Umbilical cord (tissue), 2 donors: ENCODE measurements at places on chromosomes 2 and 18.

DNA sequence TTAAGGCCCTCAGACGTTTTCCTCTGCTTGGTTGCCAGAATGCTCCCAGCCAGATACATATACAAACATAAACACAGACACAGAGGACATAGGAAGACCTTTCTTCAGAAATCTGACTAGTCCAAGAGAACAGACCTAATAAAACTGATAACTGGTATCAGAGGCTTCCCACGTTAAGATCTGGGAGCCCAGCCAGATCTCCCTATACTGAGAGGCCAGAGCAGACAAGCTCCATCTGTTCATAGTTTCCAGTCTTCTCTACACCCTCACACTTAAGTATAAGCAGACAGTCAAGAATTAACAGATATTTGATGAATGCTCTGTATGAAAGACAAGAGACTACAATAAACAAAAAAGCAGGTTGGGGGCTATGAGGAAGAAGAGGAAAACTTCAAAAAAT is 240.5 kb upstream of the CHAC2 start:
- no peak for DNase-seq

- peak; percentile 54 for DNase-seq
These were observed 37.0 kb upstream of the TMEM18 start for GRCh38 chr2:714005-714741.

- DNase-seq = no peak
These were observed 410.7 kb upstream of the TNP1 start for GRCh38 chr2:217270485-217271121.

- DNase-seq = peak; percentile 73
These were observed 25.5 kb upstream of the TUBB6 start for GRCh38 chr18:12282442-12283039.

DNA sequence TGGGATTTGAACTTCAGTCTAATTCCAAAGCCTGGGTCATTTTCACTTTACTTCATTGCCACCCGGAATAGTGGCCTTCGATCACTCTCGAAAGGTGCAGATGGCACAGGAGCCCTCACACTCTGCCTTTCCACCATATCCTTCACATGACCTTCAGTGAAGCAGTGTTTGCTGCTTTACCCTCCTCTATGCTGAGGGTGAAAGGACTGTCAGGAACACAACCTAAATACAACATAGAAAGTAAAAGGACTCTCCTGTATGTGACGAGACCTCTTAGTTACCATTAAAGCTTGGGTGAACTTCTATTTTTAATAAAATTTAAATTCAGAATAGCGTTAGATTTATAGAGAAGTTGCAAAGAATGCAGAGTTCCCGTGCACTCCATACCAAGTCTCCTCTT is 148.5 kb downstream of the TANC1 start:
- no peak for DNase-seq

DNA sequence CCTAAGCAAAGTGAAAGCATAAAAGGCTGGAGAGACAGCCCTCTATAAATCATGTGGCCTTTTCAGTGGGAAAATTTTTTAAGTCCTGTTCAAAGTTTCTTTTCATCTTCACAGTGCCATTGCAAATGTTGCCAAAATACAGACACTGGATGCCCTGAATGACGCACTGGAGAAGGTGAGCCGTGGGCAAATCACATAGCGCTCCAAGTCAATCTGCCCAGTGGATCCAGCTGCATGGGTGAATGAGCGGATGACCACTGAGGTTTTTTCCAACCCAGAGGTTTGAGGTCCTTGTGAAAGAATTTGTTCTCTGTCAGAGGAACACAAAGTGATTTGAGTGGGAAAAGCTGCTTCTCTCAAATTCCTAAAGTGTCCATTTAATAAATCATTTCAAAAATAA is 11.8 kb downstream of the DAPL1 start:
- DNase-seq = no peak

DNA sequence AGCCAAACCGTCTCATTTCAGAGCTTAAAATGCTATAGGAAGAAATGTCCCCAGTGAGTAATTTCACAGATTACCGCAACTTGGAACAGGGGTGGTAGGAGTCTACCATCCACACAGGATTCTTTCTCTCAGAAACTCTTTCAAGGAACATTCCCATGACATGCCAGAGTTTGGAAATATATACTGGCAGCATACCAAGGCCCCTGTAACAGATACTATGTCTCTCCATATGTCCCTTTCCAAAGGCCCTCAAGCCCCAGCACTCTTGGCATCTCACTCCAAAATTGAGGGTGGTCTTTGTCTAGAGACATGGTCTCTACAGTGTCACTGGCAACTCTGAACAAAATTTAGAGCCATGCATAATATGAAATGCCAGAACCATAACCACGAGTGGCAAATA is 11.0 kb downstream of the FIGLA start:
- DNase-seq = peak; percentile 20

DNA sequence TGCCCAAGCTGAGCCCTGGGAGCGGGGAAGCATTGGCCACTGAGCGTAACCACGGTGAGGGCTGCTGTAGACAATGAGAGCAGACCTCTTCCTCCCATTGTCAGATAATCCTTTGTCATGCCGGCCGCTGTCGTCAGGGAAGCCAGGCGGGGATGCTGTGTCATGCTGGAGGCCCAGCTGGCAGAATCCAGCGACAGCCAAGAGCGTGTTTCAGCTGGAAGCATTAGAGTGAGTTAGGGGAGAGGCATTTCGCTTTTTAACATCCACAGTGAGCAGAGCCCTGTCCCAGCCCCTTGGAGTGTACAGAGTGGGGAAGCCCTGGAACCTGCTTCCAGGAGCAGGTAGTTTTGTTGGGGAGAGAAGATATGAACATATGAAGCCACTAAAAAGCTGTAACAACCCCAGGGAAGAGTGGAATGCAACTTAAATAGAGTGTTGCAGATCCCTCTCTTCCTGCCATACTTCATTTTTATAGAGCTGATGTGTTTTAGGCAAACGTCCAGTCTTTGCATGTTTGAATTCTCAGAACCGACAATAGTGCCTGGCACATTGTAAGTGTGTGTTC is 7.0 kb downstream of the CTIF start:
- peak; percentile 74 for DNase-seq

DNA sequence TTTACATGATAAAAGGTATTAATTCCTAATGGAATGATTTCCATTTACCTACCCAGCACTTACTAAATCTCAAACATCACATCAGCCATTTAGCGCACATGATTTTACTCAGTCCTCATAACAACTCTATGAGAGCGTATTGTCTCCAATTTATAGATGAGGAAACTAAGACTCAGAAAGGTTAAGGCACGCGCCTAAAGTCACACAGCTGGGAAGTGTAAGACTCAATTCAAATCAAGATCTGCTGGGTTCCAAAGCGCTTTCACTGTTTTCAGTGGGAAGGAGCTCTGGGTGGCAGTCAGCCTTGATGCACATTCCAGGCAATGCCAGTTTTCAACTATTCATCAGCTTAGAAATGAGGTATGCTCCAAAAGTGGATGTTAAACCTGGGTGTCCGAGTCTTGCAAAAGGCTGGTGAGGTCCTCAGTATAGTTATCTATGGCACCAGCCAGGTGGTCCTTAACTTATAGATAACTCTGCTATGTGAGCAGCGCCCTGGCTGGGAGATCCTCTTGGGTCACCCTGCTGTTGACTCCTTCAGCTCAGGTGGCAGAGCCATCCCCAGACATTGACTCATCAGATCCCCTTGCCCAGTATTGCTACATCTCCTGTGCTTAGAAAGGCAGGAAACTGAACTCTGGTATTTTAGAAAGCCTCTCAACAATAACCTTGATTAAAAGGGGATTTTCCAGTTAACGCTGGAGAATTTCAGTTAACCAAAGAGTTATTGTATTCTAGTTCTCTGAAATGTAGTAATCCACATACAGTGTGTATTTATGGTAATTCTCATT is 47.1 kb downstream of the SLC4A1AP start:
- no peak for DNase-seq

- no peak for DNase-seq
These were observed 326.7 kb downstream of the METTL4 start for GRCh38 chr18:2244641-2245040.

- no peak for DNase-seq
These were observed 52.9 kb downstream of the UPP2 start for GRCh38 chr2:158154596-158154995.

- DNase-seq = no peak
These were observed 55.3 kb upstream of the SULT1C3 start for GRCh38 chr2:108184419-108184818.

GRCh38 chr2:201262718-201263117 is 2.4 kb downstream of the CASP8 start:
- DNase-seq = no peak
